Activated naive CD4-positive, alpha-beta T cell treated with anti-CD3 and anti-CD28 coated beads for 36 hours (primary cell): ENCODE measurements at places on chromosomes 4 and X.
A peak's percentile ranks its signal among the peaks of the same experiment; 100 is the strongest.

DNA sequence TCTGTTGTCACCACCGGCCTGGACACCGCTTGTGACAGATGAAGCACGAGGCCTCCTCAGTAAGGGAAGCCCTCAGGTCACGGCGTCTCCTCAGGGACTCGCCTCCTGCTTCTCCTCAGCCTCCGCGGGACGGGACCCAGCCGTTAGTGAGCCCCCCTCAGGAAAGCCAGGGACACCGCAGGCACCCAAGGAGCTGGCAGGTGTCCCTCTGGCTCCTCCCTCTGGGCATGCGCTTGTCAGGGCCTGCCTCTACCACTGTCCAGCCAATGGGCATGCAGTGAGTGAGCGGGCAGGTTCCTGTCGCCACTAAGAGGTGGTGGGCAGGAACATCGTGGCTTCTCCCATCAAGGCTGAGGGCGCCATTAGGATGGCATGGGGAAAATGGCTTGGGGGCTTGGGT is 23.5 kb upstream of the CT55 start:
- DNase-seq: no peak

- no peak for DNase-seq
These were observed 378.6 kb downstream of the UNC5C start for GRCh38 chr4:95170176-95170575.

GRCh38 chr4:184217634-184218033 is at the start of gene ENPP6:
Gene ENPP6 (minus strand): TSS chr4:184217873. CDS start chr4:184217819, 54 bp downstream.
- DNase-seq: no peak

- DNase-seq: no peak
These were observed 247.0 kb downstream of the BANK1 start for GRCh38 chr4:102037566-102037965.

- DNase-seq: no peak
These were observed 673.1 kb upstream of the CPEB2 start for GRCh38 chr4:14329228-14329627.

DNA sequence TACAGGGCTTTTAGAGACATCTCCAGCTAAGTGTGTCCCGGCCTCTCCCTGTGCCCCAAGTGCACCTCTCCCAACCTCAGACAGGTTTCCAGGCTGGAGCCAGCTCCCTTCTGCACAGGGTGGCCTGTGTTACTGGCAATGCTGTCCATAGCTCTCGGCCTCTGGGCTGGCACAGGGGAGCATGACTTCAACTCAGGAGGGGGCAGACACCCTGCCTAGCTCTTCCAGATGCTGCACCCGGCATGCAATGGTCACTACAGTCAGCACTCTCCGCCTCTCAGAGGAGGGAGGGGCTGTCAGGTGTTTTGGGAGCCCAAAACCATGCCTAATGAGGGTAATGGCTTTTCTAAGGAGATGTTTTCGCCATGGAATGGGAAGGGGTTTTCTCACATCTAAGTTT is 2.4 kb upstream of the IRAK1 start:
- no peak for DNase-seq

- DNase-seq: no peak
These were observed 17.4 kb downstream of the C4orf51 start for GRCh38 chr4:145697332-145697731.

DNA sequence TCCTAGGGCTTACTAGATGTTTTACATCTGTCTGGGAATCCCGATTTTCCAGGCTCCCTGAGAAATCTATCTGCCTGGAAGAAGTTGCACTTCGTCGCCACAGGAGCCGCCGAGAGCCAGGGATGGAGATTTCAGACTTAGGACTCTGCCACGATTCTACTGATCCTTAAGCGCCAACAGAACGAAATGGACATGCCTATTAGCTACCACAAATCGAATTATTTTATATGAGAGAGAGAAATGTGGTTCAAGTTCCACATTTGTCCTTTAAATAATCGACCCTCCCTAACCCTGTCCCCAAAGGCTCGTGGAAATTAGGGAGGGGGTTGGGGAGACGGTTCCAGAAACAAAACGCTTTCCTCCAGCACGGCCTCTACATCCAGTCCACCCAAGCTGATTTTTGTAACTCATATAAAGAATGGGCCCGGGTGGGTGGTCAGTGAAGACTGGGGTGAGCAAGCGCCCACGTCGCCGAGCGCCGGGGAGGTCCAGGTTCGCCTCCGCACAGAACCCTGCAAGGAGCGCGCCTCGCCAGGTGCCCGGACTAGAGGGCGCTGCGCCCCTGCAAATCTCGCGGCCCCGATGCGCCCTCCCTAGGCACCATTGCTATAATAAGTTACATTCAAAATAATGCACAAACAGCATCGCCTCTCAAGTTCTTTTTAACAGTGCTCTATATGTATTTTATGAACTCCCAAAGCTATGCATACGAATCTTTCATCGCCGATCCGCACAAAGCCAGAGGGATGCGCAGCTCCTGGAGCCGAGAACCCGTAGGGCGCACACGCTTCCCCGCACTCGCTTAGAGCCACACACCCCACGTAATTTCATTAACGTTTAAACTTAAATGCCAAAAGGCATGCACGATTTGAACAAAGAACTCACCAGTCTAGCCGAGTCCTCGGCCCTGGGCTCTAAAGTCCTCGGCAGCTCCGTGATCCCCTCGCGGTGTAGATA is 2.1 kb upstream of the FAT1 start:
- DNase-seq: peak; percentile 48

DNA sequence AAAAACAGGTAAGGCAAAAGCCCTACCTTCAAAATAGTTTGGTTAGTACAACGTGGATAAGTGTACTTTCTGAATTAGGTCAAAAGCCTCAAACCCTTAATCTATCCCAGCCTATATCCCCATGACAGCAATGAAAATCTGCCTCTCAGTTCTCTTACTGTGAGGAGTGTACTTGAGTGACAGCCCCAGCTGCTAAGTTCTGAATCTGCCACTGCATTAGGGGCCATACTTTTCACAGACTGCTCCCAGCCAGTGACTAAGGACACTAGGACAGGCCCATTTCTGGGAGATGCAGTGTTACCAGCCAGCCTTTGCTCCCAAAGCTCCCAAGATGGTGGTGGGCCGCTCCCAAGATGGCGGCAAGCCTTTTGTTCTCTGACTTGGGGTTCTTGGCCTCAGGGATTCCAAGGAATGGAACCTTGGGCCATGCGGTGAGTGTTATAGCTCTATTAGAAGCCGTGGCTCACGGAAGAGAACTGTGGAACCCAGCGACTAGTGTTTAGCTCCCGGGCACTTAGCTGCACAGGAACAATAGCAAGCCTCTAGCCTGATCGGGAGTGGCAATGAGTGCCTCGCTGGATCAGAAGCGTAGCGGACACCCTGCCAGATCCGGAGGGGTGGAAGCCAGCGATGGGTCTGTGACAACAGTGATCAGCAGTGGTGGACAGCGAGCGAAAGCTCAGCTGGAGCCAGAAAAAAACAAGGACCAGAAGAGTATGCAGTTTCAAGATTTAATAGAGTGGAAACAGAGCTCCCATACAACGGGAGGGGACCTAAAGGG is 175.6 kb upstream of the NRK start:
- DNase-seq: no peak
